ENCODE measurements at places on chromosomes 16 and 17. TPM values are rescaled to one million over a fixed set of nuclear protein-coding genes. Genes with fewer than 3 reads are reported as not detected.

ZP2 gene
- not detected for total RNA-seq

GRIN2A gene
- not detected for total RNA-seq

IRX5 gene
- 3.5 TPM for total RNA-seq

CDYL2 gene
- total RNA-seq = 4.8 TPM

NGFR gene
- 0.37 TPM for total RNA-seq

AANAT gene
- total RNA-seq = not detected

LRRC37A3 gene
- 11.4 TPM for total RNA-seq

GUCY2D gene
- total RNA-seq = not detected

CTRB2 gene
- not detected for total RNA-seq

SHCBP1 gene
- 31.0 TPM for total RNA-seq

MEFV gene
- 1.2 TPM for total RNA-seq

HP gene
- not detected for total RNA-seq

CCDC144A gene
- 0.19 TPM for total RNA-seq

ERN2 gene
- not detected for total RNA-seq

C17orf107 gene
- not detected for total RNA-seq

SLC47A1 gene
- total RNA-seq = 2.2 TPM

CBFB gene
- total RNA-seq = 81.0 TPM

SRL gene
- not detected for total RNA-seq

OR3A2 gene
- total RNA-seq = not detected

RNF157 gene
- total RNA-seq = 7.8 TPM

TP53TG3 gene
- total RNA-seq = not detected

TEX19 gene
- 0.72 TPM for total RNA-seq

EMC8 gene
- 72.0 TPM for total RNA-seq

EXOC3L1 gene
- not detected for total RNA-seq

KRT17 gene
- 81.4 TPM for total RNA-seq

SYT17 gene
- total RNA-seq = 3.2 TPM

ATP2A3 gene
- total RNA-seq = 0.04 TPM

ASB16 gene
- total RNA-seq = not detected

CCL1 gene
- not detected for total RNA-seq

SMPD3 gene
- total RNA-seq = not detected

C17orf67 gene
- total RNA-seq = 0.41 TPM

KRT9 gene
- total RNA-seq = not detected

CCL4 gene
- not detected for total RNA-seq

MYH8 gene
- 0.18 TPM for total RNA-seq

FNDC8 gene
- total RNA-seq = not detected

KRTAP9-8 gene
- total RNA-seq = not detected

ENKD1 gene
- 5.6 TPM for total RNA-seq

TPPP3 gene
- total RNA-seq = not detected

GSE1 gene
- total RNA-seq = 11.9 TPM

SPEM3 gene
- not detected for total RNA-seq

TMEM92 gene
- total RNA-seq = 5.6 TPM

TRAP1 gene
- total RNA-seq = 56.9 TPM

CIAO3 gene
- 15.0 TPM for total RNA-seq

C17orf113 gene
- total RNA-seq = 0.62 TPM

OR2C1 gene
- total RNA-seq = not detected

HSPB9 gene
- total RNA-seq = not detected

WFIKKN2 gene
- total RNA-seq = not detected

IRX3 gene
- total RNA-seq = 0.64 TPM

ASGR1 gene
- total RNA-seq = not detected

FMNL1 gene
- total RNA-seq = 4.4 TPM

Data from H4 (cell line).